ENCODE measurements at places on chromosomes 4 and X. TPM values are rescaled to one million over a fixed set of nuclear protein-coding genes. Genes with fewer than 3 reads are reported as not detected.

- no peaks in the 10 kb centered on the region for H3K4me1 ChIP-seq
- DNase-seq = no peak
- H3K27ac ChIP-seq = no peak overlapping the region
These were observed 103.6 kb upstream of the BMP3 start for GRCh38 chr4:80926891-80927290.

DNA sequence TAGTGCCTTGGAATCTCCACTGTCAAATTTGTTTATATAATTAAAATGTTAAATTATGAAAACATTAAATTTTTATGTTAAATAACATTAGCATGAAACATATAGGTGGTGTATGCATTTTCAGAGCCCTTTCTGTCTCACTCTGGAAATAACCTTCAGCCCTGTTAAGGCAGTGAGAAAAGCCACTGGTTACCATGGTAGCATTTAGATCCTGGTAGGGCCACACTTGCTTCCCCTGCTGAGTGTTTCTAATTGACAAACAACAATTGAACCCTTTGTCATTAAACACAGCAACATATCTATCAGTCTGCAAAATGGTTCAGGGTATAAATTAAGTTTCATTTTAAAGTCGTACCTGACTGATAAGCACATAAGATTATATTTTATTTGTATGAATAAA is 63.5 kb downstream of the PDK3 start:
- no peak overlapping the region for H3K27ac ChIP-seq
- no peaks in the 10 kb centered on the region for H3K4me1 ChIP-seq
- DNase-seq = no peak
- H3K27me3 ChIP-seq = peaks cover 58% of the 10 kb centered on the region
- no peaks in the 10 kb centered on the region for H3K36me3 ChIP-seq

DNA sequence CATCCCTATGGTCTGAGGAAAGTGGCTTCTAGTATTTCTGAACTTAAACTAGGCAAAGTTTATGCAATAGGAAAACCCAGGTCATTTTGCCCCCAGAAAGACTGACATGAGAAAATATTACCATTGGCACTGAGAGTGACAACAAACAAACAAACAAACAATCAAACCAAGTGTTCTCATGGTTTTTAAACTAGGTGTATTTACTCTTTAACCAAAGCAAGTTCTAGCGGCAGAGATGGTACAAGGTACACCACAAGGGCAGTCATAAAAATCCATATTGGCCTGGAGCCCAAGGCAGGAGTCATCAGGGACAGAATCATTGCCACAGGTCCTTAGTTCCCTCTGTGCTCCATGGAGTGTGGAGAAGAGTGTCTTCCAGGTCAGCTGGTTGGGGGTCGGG is 26.0 kb upstream of the ENPEP start:
- no peaks in the 10 kb centered on the region for H3K36me3 ChIP-seq
- H3K27ac ChIP-seq = no peak overlapping the region
- peaks cover 7% of the 10 kb centered on the region for H3K27me3 ChIP-seq
- no peak for DNase-seq
- no peaks in the 10 kb centered on the region for H3K4me1 ChIP-seq

DNA sequence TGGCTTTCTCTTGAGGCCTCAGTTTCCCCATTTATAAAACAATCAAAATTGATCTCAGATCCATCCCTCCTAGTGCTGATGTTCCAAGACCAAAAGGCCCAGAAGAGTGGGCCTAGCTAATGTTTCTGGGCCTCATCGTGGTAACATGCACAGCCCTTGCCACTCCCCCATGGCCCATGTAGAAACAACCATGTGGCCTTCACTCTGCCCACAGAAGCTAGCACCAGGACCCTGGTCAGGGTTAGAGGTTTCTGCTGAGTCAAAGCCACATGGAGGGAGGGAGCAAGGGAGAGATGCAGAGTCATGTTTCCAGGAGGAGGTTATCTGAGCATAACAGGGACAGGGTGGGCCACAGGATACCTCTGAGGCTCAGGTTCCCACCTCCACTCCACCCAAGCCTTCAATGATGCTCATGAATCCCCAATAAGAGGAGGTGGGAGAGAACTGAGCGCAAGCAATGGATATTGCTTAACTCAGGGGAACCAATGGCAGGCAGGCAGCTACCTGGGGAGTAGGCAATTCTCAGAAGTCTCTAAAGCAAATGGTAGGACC is 16.9 kb downstream of the OTUD5 start:
- H3K36me3 ChIP-seq = peaks cover 21% of the 10 kb centered on the region
- no peaks in the 10 kb centered on the region for H3K4me1 ChIP-seq
- H3K27ac ChIP-seq = no peak overlapping the region
- H3K27me3 ChIP-seq = no peaks in the 10 kb centered on the region
- no peak overlapping the region for H3K4me3 ChIP-seq

DNA sequence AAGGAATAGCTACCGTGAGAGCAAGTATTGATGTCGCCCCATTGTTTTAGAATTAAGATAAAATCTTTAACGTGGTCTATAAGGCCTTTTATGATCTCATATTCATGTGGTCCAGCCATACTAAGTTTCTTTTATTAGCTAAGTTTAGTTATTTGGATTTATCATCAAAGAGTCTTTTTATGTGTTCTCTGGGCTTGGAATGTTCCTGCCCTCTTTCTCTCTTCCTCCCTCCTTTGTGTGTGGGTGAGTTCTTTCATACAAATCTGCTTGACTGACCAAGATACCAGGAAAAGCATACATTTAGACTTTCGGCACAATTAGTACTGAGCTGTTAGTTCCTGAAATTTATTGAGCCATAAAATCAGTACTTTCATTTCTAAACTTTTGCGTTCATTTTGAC is 11.3 kb downstream of the TDO2 start:
- no peaks in the 10 kb centered on the region for H3K36me3 ChIP-seq
- no peak for DNase-seq
- no peak overlapping the region for H3K27ac ChIP-seq
- no peaks in the 10 kb centered on the region for H3K27me3 ChIP-seq
- no peaks in the 10 kb centered on the region for H3K4me1 ChIP-seq

DNA sequence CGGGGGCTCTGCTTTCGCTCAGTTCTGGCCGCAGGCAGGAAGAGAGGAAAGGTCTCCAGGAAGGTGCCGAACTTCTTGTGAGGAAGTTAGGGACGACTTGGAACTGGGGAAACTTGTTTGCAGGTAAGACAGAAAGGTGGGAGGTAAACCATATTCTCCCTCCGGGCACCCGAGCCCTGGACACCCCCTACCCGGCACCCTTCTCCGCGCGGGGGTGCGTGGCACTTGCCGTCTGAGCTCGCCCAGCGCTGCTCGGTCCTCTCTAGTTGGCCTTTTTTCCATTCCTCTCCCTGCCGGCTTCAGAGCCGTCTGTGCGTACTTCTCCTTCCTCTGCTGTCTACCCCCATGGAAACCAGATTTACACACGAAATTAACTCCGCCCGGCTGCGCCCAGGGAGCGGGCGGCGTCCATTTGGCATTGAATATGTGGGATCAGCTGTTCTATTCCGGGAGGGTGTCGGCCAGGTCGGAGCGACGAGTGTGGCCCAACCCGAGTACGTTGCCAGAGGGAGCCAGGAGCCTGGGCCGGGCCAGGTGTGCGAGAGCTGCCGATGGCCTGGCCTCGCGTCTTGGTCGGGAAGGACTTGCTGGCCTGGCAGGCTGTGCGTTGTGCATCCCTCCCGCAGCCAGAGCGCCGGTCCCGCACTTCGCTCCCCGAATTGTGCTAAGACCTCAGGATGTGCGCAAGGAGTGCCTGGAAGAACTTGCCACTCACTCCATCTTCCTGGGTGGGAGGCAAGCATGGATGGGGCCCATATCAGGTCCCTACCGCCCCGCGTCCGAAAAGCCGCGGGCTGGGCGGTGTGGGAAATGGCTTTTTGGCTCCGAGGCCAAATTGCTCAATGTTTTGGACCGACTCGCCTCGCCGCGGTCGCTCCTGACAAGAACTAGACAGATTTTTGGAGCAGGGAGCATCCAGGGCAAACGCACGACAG is 1.7 kb downstream of the PDGFRA start:
- no peak for DNase-seq
- peaks cover 11% of the 10 kb centered on the region for H3K4me1 ChIP-seq
- no peak overlapping the region for H3K4me3 ChIP-seq
- H3K27me3 ChIP-seq = peaks cover 26% of the 10 kb centered on the region

DNA sequence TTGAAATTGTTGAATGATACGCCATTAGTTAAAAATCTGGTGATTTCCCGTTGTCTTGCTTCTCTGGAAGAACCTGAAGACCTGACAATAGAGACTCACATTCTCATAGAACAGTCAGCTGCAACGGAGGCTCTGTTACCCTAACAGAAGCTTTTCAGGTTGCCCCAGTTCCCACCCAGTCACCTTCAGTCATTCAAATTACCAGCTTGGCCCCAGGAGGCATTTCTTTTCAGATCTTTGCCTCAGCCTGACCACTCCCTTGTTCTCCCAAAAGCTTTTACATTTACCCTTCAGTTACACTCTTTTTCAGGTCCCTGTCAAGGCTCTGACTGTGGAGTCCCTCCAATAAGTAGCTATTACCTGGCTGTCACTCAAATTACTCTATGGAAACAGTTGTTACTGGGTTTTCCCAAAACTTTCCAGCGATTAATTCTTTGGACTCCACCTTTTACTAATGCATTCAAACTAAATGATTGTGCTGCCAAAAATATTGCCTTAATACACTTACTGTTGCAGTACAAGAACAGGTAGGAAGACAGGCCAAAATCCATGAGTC is 162.2 kb upstream of the FTHL17 start:
- no peak for DNase-seq
- no peaks in the 10 kb centered on the region for H3K4me1 ChIP-seq
- no peak overlapping the region for H3K4me3 ChIP-seq
- no peaks in the 10 kb centered on the region for H3K36me3 ChIP-seq
- H3K27ac ChIP-seq = no peak overlapping the region
- H3K27me3 ChIP-seq = peaks cover 20% of the 10 kb centered on the region

GRCh38 chr4:110610940-110611831 is 11.7 kb downstream of the PITX2 start:
- H3K27ac ChIP-seq = no peak overlapping the region
- no peaks in the 10 kb centered on the region for H3K4me1 ChIP-seq
- no peaks in the 10 kb centered on the region for H3K36me3 ChIP-seq
- H3K4me3 ChIP-seq = no peak overlapping the region

- peaks cover 5% of the 10 kb centered on the region for H3K4me1 ChIP-seq
- no peaks in the 10 kb centered on the region for H3K27me3 ChIP-seq
- peaks cover 33% of the 10 kb centered on the region for H3K36me3 ChIP-seq
- DNase-seq = no peak
- no peak overlapping the region for H3K27ac ChIP-seq
These were observed 31.1 kb downstream of the RBMX start for GRCh38 chrX:136849395-136849794.

GRCh38 chr4:174528226-174528625 is 5.9 kb upstream of the HPGD start:
- H3K4me1 ChIP-seq = no peaks in the 10 kb centered on the region
- peak; percentile 13 for DNase-seq
- H3K4me3 ChIP-seq = no peak overlapping the region
- H3K27me3 ChIP-seq = no peaks in the 10 kb centered on the region
- H3K27ac ChIP-seq = no peak overlapping the region

- peaks cover 4% of the 10 kb centered on the region for H3K4me1 ChIP-seq
- no peak overlapping the region for H3K4me3 ChIP-seq
- no peaks in the 10 kb centered on the region for H3K27me3 ChIP-seq
These were observed 620.0 kb downstream of the ANKRD50 start for GRCh38 chr4:124092541-124092984.

DNA sequence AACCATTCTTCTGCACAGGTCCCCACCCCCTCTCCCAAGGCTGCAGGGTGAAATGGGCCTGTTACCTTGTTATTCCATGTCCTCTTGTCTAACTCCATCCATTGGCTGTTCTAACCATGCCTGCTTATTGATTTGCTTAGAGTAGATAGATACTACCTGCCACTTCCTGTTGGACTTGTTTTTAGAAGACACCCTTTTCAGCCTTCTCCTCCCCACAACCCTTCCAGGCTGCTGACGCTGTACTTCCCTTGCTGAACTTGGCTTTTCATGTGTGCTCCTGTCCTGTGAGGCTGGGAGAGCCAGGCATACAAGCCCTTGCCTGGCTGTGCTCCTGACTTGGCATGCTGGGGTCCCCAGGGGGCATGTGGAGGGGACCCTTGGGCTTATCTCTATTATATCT is 81.9 kb downstream of the AASDH start:
- H3K27ac ChIP-seq = no peak overlapping the region
- no peaks in the 10 kb centered on the region for H3K36me3 ChIP-seq
- H3K27me3 ChIP-seq = no peaks in the 10 kb centered on the region
- H3K4me1 ChIP-seq = peaks cover 9% of the 10 kb centered on the region

GRCh38 chr4:84644087-84644486 is 61.2 kb downstream of the CDS1 start:
- DNase-seq = no peak
- H3K4me3 ChIP-seq = no peak overlapping the region
- H3K36me3 ChIP-seq = peaks cover 20% of the 10 kb centered on the region
- no peaks in the 10 kb centered on the region for H3K4me1 ChIP-seq

- no peaks in the 10 kb centered on the region for H3K27me3 ChIP-seq
- H3K4me1 ChIP-seq = no peaks in the 10 kb centered on the region
- no peak for DNase-seq
- H3K4me3 ChIP-seq = no peak overlapping the region
These were observed 15.2 kb upstream of the CLOCK start for GRCh38 chr4:55561889-55562288.

DNA sequence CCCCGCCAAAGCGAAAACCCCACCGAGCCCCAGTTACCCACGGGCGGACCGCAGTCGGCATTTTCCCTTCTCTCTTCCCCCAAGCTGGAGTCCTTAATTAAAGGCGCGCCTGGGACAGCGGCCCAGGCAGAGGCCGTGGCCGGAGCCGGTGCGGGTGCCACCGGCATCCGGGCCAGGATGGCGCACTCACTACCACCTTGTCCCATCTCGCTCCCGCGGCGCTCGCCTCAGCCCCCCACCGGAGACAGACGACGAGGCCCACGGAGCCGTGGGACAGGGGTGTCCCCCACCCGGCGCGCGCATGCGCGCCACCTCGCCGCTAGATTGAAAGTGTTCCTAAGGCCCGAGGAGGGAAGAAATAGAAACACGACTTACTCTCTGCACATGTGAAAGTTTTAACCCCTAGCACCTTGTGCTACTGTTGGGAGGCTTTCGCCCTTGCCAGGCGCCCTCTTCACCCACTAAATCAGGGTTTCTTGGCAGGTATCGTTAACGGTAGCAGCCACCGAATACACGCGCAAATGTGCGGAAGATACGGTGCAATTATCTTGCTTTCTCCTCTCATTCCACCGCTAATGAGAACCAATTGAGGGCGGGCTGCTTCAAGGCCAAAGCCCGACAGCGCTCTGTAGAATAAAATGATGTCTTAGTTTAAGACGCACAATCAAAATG is 64.3 kb upstream of the CCDC160 start:
- no peak overlapping the region for H3K4me3 ChIP-seq
- no peaks in the 10 kb centered on the region for H3K36me3 ChIP-seq
- no peak overlapping the region for H3K27ac ChIP-seq
- DNase-seq = no peak
- peaks cover 56% of the 10 kb centered on the region for H3K27me3 ChIP-seq
- no peaks in the 10 kb centered on the region for H3K4me1 ChIP-seq

- H3K4me3 ChIP-seq = no peak overlapping the region
- DNase-seq = no peak
These were observed 330.2 kb upstream of the F9 start for GRCh38 chrX:139200346-139200745.

GRCh38 chrX:54810532-54810931 is 3.0 kb downstream of the MAGED2 start:
- H3K27ac ChIP-seq = no peak overlapping the region
- peaks cover 24% of the 10 kb centered on the region for H3K36me3 ChIP-seq
- no peak for DNase-seq
- no peak overlapping the region for H3K4me3 ChIP-seq
- H3K27me3 ChIP-seq = peaks cover 37% of the 10 kb centered on the region

MBTPS2 gene
- 21.8 TPM for total RNA-seq

SMIM10 gene
- not detected for total RNA-seq

ADH5 gene
- 110 TPM for total RNA-seq

VEGFD gene
- not detected for total RNA-seq

GAGE12J gene
- total RNA-seq = not detected

MAGEC2 gene
- total RNA-seq = not detected

H2BW2 gene
- total RNA-seq = not detected

SPANXA2 gene
- total RNA-seq = not detected

SPRY1 gene
- total RNA-seq = 4.3 TPM

XAGE1A gene
- not detected for total RNA-seq

MGARP gene
- not detected for total RNA-seq
